ENCODE measurements at places on chromosomes 1 and 21.

DNA sequence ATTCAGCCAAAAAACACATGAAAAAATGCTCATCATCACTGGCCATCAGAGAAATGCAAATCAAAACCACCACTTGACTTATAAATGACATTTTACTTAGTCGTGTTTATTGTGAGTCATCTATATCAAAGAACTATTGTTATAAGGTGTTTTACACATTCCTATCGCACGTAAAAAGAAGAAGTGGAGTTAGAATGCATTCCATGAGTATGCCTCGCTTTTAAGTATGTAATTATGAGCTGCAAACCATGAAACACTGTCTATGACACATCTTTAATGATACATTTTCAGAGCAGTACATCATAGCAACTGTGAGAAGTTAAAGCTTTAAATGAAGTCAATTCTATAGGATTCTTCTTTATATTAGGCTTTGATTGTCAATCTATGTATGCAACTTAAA is 614.3 kb upstream of the ADAMTS5 start:
- DNase-seq: no peak

DNA sequence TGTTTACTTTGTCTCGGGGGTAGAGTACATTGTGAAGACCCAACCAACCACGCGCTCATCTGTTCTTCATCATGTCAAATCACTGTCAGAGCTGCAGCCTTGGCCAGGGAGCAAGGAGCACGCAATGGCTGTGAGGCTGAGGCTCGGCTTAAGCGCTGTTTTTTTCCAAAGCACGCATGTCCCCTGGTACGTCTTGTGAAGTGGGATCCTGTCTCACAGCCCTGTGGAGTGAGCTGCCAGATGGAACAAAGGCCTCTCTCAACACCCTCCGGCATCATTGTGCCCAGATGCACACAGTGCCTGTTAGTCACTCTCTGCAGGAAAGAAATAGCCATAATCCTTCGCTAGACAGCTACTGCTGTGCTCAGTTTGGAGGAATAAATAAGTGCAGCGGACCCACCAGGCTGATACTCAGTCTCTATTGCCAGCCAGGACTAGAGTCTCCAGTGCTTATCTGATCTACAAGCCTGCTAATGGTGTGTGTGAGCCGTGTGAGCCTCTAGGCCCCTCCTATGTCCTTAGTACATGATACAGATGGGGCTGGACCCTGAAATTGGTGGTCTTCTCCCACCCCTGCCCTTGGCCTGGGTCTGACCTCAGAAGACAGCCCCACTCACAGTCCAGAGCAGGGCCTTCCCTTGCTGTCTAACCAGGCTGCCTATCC is 91.3 kb upstream of the COA6 start:
- DNase-seq: no peak

GRCh38 chr21:46372014-46372485 is 48.1 kb downstream of the PCNT start:
- no peak for DNase-seq

DNA sequence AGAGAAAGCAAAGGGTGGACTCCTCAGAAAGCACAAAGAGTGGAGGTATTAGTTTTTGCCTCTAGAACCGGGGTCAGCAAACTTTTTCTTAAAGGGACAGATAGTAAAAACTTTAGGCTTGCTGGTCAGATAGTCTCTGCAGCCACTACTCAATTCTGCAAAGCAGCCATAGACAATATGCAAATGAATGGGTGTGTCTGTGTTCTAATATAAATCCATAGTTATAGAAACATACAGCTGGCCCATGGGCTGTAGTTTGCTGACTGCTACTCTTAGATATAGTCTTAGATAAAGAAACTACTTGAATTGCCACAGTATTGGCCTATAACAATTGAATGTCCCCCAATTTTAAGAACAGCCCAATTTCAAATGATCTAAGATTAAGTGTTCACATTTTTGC is 101.6 kb upstream of the CACHD1 start:
- DNase-seq: no peak

DNA sequence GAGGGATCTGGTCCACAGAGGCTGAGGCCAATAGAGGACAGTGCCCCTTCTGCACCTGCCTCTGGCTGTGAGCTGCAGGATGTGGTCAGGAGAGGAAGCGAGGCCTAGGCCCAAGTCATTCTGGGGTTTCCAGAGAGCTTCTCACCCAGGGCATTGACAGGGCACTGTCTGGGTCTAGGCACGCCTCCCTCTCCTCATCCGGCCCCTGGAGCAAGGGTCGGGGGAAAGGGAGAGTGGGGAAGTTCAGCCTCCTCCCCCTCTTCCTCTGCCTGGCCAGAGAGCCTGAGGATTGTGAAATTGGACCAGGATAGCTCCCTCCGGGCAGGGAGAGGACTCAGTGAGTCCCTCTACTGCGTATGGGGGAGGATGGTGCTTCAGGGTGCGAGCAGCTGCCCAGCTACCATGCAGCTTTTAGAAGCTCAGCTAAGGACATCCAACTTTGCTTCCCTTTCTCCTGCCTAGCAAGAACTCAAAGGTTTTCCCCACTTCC is 6.3 kb upstream of the INAVA start:
- DNase-seq: no peak

GRCh38 chr1:161988413-161988812 is 35.3 kb downstream of the OLFML2B start:
- DNase-seq: no peak

DNA sequence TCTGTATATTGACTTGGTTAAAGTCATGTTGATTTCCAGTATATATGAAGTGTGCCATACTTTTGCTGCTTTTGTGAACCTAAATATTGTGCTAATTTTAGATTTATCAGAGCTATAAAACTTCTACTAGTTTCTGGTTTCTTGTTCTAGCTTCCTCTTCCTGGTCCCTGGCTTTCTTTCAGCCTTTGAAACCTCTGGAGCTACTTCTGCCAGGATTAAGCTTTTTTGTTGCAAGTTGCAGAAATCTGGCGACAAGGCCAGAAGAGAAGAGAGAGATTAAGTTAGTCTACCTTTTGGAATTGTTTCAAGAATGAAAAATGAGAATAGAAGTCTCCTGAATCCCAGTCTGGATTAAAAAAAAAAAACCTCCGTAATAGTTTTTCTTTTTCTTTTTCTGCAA is 13.5 kb downstream of the RNF2 start:
- no peak for DNase-seq

DNA sequence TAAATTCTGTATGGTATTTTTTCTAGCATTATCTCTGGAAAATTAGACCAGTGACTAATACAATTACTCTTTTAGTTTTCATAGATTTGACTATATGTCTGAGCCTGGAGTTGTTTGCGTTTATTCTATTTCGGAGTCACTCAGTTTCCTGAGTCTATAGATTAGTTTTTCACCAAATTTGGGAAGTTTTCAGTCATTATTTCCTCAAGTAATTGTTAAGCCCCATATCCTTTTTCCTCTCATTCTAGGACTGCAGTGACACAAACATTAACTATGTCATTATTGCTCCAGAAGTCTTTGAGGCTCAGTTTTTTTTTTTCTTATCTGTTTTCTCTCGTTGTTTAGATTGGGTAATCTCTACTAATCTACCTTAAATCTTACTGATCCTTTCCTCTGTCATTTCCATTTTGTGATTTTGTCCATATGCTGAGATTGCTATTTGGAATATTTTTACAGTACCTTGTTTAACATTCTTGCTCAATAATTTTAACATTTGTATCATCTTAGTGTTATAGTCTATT is 886.2 kb downstream of the LTN1 start:
- no peak for DNase-seq

GRCh38 chr1:165954940-165955339 is 127.5 kb downstream of the UCK2 start:
- DNase-seq: no peak

GRCh38 chr1:8571200-8571984 is 246.0 kb downstream of the RERE start:
- DNase-seq: no peak

GRCh38 chr1:110615548-110616130 is 9.5 kb upstream of the KCNA2 start:
- peak; percentile 79 for DNase-seq

DNA sequence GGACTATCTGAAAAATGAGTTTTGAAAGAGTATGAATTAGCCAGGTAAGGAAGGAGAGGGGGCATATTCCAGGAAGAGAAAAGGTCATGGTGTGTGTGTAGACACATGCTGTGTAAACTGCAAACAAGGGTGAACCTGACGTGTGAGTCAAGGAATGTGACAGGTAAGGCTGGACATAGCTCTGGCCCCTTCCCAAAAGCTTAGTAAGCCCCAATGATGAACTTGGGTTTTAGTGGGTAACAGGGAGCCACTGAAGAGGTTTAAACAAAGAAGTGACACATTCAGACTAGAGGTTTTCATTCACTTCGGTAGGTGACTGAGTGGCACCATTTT is 36.7 kb downstream of the EGLN1 start:
- DNase-seq: no peak

DNA sequence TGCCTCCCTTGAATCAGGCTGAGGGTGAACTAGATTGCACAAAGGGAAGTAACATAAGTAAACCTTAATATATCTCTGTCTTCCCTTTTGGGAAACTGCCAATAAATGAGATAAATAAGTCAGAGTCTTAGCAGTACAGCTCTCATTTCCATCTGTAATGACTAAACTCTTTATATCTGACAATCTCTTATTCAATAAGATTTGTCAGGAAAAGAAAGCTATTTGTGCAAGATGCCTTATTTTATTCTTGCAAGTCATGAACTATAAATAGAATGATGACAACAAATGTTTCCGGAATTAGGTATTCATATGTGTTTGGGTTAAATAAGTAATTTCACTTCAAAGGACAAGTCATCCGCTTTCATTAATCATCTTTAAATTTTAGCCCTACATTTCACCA is 229.2 kb downstream of the PTGER3 start:
- DNase-seq: no peak

DNA sequence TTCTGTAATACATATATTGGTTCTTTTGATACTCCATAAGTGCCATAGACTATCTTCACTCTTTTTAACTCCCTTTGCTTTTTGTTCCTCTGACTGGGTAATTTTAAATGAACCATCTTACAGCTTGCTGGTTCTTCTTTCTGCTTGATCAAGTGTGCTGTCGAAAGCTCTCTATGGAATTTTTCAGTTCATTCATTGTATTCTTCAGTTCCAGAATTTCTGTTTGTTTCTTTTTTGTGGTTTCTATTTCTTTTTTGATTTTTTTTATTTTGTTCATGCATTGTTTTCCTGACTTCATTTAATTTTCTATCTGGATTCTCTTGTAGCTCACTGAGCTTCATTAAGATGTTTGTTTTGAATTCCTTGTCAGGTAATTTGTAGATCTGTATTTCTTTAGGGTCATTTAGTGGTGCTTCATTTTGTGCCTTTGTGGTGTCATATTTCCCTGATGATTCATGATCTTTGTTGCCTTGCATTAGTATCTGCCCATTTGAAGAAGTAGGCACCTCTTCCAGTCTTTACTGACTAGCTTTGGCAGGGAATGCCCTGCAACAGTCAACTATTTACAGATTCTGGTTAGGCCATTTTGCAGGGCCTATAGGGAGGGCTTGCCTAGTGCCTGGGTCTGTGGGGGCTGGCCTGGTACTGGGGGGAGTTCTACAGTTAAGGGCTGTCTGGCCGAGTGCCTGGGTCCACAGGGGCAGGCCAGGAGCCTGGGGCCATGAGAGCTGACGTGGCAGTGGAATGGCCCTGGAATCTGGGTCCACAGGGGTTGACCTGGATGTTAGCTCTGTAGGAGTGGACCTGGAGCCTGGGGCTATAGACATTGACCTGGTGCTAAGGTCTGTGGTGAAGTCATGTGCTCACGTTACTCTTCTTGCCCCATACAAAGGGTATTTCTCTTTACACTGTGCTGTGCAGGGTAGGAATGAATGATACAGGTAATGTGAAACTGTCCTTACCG is 89.7 kb downstream of the MAGI3 start:
- DNase-seq: no peak

DNA sequence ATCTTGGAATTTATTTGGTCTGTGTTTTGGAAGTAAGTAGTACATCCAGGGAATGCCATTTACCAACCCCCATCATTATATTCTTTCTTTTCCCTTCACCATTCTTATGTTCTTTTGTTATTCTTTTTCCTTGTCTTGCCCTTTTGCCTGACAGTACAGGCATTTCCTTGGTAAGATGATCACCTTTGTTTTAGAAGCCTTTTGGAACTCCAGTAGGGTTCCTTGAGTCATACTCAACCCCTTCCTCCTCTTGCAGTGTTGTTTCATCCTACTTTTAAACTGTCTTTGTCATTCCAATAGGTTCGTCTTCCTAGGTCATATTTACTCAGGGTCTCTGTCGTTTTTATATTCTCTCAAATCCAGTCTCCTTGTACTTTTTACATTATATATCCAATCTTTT is 9.2 kb downstream of the MRPS21 start:
- no peak for DNase-seq

- DNase-seq: no peak
These were observed 408.4 kb upstream of the PTBP2 start for GRCh38 chr1:96313216-96313615.

DNA sequence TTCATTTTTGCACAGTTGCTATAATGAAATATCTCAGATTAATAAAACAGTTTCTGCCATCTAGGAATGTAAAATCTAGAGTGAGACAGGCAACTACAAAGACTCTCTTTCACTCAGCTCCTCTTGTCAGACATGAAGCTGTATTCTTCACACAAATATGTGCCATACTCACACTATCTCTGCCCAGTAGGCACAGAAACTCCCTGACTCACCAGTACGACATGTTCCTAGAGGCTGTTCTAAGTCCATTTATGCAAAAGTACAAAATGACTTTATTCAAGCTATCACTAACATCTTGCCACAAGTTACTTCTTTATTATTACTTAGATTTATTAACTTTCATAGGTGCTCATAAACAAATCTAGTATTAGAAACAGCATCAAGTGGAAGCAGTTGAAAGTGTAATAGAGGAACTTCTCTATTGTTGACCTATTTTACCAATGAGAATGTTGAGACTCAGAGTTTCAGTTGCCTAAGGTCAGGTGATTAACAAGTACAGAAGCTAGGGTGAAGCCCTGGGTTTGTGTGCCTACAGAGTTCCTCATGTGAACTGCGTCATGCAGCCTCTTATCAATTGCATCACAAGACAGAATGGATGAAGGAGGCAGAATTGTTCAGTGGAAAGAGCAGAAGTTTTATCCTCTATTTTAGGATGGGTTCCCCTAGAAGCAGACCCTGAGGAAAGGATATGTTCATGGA is 98.9 kb downstream of the RGS2 start:
- no peak for DNase-seq

DNA sequence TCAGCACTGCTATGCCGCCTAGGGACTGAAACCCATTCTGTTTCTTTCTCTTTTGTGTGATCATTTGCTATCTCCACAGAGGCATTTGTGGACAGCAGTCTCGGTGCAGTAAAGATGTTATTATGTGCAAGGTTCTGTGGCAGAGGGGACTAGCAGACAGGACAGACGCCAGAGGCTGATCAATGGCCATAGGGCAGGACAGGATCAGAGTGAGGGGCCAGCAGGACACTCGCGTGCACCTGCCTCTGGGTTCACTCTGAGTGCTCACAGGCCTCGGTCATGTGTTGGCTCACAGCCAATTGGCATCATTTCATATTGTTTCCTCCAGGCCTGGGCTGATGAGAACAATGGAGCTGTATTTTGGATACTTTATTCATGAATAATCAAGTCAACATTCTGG is 212.6 kb downstream of the TGFB2 start:
- peak; percentile 82 for DNase-seq

Measured in SHP77 treated with DMSO at 0.1 percent for 48 hours (cell line).